ENCODE measurements at places on chromosomes 1 and 21.

GRCh38 chr1:212566522-212567479 lies 41.8 kb upstream of the ATF3 start:
- no peak for DNase-seq

DNA sequence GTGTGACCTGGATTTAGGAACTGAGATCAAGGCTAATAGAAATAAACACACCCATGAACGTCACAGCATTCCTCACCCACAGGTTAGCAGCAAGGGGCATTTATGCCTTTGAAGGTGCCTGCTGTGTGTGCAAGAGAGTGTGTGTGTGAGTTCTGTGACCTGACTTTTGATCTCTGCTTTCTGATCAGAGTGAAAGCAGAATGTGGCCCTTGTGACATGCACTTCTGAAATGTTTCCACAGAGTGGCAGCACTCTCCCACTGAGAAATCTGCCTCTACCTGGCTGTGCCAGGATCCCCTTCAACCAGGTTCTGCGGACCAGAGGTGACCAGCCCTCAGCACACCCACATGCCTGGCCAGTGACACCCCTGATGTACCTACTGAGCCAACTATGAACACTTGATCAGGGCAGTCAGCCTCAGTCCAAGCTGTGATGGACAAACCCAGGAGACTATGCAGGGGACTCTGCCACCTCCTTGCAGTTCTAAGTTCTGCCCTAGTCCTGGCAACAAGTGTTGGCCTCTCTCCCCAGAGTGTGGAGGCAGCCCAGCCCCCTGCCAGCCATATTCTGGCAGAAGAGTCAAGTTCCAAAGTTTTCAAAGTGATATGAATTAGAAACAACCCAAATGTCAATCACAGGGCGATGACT lies 41.0 kb downstream of the RXRG start:
- DNase-seq = peak; percentile 46

GRCh38 chr1:179996099-179996498 lies 41.5 kb downstream of the CEP350 start:
- no peak for DNase-seq

DNA sequence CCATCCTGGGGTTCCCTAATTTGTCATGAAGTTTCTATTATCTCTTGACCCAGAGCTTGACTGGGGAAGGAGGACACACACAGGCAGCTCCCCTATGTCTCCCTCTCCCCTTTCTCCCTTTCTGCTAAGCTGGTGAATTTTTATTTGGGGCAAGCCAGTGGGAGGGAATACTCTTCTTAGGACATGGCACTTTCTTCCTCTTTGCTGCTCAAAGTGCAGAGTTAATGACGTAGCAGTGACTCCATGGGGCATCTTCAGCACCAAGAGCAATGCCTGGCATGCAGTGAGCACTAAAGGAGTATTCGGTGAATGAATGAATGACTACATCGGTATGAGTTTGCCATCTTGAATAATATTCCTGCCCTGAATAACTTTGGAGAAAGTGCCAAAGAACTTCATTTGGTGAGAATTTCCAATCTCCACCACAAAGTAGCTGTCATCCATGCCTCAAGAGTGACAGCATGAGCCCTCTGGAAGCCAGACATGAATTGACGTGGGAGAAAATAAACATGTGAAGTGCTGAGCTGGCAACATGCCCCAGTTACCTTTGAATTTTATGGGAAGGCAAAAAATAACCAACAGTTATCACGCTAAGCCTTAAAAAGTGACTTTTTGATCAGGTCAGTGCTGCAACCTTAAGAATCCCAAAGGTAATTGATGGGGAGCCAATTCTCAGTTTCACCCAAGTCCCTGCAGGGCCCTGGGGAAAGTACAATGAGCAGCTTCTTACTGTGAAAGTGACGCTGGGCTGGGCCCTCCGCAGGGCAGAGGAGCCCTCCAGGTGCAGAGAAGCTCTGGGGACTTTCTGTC lies 22.1 kb upstream of the ATF3 start:
- no peak for DNase-seq

DNA sequence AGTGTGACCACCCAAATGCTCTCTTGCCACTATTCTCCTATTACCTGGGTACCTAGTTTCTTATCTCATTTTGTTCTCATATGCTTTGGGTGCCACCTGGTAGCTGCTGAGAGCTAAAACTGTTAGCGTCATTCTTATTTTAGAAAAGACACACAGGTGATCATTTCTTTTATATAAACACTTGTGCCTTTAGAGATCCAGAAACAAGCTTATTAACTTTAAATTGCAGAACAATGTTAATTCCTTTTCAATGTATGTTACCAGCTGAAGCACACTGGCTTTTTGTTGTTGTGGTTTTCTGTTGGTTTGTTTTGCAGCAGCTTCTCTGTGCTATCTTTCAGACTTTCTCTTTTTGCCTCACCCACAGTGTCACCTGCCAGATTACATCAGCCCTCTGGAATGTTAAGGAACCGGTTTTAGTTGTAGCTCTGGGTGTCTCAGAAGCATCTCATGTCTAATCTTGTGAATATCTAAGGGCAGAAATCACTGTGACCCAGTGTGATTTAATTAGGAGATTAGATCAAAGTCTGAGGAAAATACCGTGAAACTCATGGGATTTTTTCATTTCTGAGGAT lies 43.4 kb upstream of the SLC19A2 start:
- DNase-seq = no peak

GRCh38 chr1:53733975-53734649 lies 4.9 kb downstream of the GLIS1 start:
- no peak for DNase-seq

- DNase-seq = no peak
Measured at GRCh38 chr1:27438621-27439061, 46.2 kb downstream of the GPR3 start.

GRCh38 chr1:230836793-230837192 lies 31.5 kb downstream of the C1orf198 start:
- no peak for DNase-seq

- no peak for DNase-seq
Measured at GRCh38 chr1:218728898-218729565, 383.9 kb downstream of the TGFB2 start.

GRCh38 chr1:209379280-209379679 lies 204.2 kb upstream of the CAMK1G start:
- DNase-seq = no peak

DNA sequence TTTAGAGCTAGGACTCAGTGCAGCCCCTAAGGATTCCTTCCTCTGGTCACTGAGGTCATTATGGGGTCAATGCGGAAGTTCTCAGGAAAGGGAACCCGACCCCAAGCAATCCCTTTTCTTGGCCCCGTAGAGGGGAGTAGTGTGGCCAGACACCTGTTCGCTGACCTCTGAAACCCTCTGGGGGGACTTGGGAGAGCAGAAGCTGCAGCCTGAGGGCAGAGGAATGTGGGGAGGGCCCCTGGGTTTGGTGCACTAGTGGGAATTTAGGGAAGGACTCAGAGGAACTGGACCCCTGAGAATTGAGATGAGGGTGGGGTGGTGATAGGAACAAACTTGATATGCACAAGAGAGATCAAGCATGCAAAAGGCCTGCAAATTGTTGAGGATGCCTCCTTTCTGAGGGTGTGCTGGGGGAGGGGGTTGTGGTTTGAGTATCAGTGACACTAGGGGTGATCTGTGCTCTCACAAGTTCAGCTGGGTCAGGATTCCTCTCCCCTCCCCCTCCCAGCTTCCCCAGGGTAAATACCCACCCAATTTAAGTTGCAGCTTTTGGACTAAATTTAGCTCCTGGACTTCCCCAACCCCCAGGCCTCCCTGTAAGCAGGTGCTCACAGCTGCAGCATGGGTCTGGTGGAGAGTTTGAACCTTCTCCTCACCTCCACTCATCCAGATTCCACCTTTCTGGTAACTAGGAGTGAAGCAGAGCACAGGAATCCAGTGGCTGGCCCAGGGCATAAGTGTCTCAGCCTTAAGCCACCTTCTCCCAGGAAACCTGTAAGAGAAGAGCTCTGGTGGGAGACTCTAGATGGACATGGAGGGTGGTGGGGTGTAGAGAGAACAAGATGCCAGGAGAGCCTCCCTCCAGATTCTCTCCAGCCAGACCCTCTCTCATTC lies 13.5 kb downstream of the ADAMTSL4 start:
- no peak for DNase-seq

DNA sequence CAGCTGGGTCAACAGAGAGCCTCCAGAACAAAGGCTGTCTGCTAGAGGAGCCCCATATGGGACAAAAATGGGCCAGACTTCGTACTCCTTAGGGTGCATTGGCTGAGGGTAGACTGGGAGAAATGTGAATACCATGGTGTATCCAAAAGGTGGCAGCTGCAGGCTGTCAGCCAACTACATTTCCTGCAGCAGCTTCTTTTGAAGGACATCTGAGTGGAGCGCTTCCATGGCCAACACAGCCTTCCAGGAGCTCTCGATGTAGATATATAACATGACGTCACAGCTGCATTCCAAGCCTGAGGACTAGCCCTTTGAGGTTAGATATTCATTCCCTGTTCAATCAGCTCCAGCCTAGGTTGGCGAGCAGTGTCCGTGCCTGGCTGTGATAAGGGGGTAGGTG lies 107.7 kb downstream of the MAB21L3 start:
- no peak for DNase-seq

All from 8988T (cell line).